Activated CD8-positive, alpha-beta memory T cell treated with anti-CD3 and anti-CD28 coated beads, Interleukin-2, amount 10 ng/mL, durations not matched to agents 7 days and 5 days (primary cell): ENCODE measurements at places on chromosomes 2 and 18.

DNA sequence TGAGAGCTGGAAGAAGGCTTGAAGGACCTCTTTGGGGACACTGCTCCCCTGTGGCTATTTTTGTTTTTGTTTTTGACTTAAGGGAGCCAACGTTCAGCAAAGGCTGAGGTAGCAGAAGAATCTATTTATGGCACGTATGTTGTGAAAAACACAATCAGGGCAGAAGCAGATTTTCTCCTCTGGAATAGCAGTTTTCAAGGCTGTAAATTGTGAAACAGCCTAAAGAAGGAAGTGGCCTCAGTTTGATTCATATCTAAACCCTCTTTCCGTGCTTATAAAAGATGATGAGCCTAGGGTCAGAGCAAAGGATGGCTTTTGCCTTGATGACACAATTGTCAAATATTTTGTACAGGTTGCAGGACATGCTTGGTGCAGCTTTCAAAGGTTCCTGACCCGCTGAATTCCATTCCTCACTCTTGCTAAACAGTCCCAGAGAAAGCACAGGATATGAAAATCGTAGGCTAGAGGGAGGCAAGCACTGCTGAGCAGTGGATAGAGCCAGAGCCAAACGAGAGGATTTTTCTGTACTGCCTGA lies 106.2 kb upstream of the DLX2 start:
- DNase-seq: no peak

- DNase-seq: peak; percentile 30
Observed at GRCh38 chr2:46014911-46015654, 282.1 kb upstream of the EPAS1 start.

- DNase-seq: no peak
Observed at GRCh38 chr2:119486886-119487285, 37.4 kb downstream of the SCTR start.

GRCh38 chr2:152222975-152223637 lies 47.5 kb upstream of the STAM2 start:
- DNase-seq: no peak

- no peak for DNase-seq
Observed at GRCh38 chr2:164711766-164712138, 90.5 kb upstream of the GRB14 start.
